ENCODE measurements at places on chromosomes 4 and X.

DNA sequence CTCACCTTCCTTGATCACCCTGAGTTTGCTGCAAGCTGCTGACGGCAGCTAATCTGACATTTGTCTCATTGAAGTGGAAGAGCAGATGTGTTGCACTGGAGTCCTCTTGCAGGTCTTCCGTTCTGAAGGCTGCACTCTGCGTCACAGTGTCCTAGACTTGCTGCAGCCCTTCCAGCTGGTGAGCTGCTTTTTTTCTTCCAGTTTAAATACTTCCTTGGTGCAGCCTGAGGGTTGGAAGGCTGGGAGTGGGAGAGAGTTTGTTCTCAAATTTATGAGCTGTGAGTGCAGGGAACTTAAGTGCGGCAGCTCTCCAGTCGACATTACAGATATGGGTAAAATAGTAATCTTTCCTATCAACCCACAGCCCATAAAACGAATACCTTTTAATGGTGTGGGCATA, 303.6 kb upstream of the FAT1 start:
- no peak for DNase-seq

DNA sequence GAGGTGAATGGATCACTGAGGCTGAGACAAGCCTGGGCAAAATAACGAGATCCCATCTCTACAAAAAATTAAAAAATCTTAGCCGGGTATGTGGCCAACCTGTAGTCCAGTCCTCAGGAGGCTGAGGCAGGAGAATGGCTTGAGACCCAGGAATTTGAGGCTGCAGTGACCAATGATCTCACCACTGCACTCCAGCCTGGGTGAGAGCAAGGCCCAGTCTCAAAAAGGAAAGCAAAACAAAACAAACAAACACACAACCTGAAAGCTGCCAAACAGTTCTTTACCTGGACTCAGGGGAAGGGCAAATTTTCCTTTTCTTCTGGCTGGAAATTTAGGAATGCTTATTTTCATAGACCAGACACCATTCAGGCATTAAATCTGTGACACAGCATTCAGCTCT, 163.1 kb upstream of the FAT1 start:
- no peak for DNase-seq

GRCh38 chrX:119654112-119654531, 38.8 kb downstream of the SEPTIN6 start:
- DNase-seq, result no peak

- DNase-seq, result no peak
Measured at GRCh38 chrX:46634577-46634976, 61.0 kb downstream of the CHST7 start.

DNA sequence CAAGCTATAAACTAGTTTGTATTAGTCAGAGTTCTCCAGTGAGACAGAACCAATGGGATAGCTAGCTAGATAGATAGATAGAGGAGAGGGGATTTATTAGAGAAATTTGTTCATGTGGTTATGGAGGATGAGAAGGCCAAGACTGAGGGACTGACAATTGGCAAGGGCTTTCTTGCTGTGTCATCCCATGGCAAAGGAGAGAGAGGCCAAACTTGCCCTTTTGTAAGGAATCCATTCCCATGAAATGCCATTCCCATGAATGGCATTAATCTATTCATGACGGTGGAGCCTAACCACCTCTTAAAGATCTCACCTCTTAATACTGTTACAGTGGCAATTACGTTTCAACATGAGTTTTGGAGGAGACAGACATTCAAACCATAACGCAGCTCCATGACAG, 58.1 kb downstream of the LINC00632 start:
- DNase-seq, result no peak

DNA sequence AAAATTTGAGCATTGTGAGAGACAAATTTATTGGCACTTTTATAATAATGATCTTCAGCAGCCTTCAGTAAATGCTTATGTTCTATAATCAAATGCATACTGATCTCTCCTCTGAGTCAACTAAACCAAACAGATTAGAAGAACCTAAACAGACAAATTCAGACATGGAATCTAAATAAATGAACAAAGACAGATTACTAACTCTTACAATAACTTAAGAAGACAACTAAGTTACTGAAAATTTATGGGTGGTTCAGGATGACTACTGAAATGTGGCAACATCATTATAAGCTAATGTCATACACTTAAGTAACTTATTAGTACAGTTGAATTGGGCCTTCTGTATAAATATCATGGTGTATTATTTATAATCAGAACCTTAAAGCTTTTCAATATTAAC, 127.3 kb downstream of the NEK1 start:
- no peak for DNase-seq

- DNase-seq, result no peak
Measured at GRCh38 chrX:140501321-140501720, 3.5 kb downstream of the SOX3 start.

- no peak for DNase-seq
Measured at GRCh38 chrX:71493111-71493613, 39.7 kb upstream of the OGT start.

GRCh38 chr4:33429971-33430370, 2709.8 kb downstream of the PCDH7 start:
- DNase-seq, result no peak

DNA sequence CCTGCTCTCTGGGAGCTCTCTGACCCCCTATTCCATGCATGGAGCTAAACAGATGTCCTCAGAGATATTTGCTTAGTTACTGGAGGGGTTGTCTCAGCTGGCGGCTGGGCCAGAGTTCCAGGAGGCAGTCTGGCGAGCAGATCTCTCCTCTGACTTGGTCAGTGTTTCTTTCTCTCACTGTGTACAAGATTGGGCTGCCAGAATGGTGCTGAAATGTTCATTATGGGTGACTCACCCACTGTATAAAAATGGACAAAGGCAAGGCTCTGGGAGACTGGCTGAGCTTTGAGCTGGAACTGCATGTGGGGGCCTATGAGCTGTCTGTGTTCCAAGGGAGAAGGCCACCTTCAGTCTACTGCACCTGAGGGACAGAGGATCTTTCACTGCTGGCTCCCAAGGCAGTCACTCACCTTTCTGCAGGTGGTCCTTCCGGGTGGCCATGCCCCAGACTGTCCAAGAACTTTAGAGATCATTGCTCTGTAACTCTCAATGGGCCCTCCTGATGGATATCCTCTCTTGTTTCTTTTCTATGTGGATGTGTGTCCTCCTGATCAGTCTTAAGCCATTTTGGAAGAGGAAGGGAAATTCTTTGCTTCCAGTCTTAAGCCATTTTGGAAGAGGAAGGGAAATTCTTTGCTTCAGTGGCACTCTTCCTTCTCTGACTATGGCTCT, 88.2 kb downstream of the CFAP299 start:
- DNase-seq, result no peak

DNA sequence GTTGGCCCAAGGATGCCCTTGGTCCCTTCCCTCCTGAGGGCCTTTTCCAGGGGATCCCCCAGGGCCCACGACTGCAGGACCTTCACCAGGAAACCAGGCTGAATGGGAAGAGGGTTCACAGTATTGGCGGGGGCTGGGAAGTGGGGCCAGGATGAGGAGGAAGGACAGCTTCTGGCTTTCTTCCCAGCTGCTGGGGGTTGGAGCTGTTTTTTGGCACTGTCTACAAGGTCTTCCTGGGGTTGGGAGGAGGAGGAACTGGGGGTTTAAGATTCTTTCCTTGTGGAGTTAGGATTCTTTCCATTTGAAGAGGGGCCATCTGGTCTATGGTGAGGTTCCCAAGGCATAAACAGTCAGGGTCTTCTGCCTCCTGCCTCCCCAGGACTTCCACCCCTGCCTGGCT, 64.8 kb downstream of the KIF4A start:
- no peak for DNase-seq

GRCh38 chr4:48913346-48913745, 6.8 kb upstream of the OCIAD2 start:
- no peak for DNase-seq

- no peak for DNase-seq
Measured at GRCh38 chrX:149760965-149761364, 12.9 kb upstream of the HSFX1 start.

GRCh38 chr4:148774134-148774533, 331.9 kb upstream of the NR3C2 start:
- no peak for DNase-seq

DNA sequence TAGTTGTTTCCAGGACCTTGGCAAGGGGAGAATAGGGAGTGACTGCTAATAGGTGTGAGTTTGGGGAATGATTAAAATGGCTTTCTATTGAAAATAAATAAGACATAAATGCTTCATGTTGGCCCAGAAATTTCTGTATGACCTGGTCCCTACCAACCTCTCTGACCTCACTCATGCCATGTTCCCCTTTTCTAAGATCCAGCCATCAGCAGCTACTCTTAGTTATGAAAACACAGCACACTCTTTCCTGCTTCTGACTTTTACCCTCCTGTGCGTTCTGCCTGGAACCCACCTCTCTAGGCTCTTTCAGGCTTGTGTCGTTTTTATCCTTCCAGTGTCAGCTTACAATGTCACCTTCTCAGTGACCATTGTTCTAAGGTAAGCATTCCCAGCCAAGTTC, 14.8 kb upstream of the CXCL5 start:
- DNase-seq, result no peak

DNA sequence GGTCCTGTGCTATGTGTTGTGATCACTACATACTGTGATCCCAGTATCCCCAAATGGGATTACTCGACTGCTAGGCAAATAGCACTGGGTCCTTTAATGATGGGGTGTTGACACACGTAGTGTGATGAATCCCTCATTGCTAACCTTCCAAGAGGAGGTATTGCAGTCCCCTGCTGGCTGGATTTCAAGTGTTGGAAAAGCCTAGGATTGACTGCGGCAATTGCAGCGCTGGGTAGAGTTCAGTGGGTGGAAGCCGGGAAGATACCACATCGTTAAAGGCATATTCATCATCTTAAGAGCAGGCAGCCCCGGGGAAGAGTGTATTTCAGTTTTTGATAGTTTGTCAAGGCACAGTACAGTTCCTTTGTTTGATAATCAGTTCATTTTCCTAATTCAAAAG, 159.9 kb downstream of the TRIML1 start:
- no peak for DNase-seq

DNA sequence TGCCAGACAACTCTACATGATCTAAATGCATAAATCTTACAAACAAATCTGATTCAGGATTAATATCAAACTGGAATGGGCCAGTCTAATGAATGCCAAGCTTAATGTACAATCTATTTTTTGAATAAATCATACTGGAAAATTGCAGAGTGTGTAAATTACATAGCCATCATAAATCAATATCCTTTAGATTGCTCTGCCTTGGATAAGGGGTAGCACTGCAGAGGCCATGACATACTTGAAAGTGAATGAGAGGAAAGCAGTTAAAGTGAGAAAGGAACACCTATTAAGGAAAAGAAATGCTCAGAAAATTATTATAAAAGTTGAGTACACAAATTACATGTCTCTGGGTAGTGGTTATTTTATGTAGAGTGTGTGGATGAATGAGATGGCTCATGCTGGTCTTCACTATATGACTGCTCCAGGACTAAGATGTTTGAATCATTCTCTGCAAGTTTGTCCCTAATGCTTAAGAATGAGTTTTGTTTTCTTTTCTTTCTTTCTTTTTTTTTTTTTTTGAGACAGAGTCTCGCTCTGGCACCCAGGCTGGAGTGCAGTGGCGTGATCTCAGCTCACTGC, 100.2 kb downstream of the ADGRL3 start:
- DNase-seq, result no peak

GRCh38 chrX:132433551-132433950, 55.3 kb downstream of the MBNL3 start:
- no peak for DNase-seq

GRCh38 chr4:86414686-86415085, 54.8 kb upstream of the MAPK10 start:
- no peak for DNase-seq

DNA sequence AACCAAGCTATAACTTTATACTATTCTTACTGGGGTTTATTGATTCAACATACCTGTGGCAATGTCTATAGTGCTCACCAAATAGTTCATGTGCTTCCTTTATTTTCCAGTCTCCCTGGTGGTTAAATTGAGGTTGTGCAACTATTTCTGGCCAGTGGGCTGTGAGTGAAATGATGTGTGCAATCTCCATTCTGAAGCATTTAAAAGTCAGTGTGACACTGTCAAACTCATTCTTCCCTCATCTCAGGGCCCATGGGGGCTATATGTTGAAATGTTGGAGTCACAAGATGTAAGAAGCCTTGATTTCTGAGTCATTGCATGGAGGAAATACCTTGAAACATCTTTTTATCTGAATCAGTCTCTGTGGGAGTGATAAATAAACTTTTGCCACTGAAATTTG, 414.3 kb upstream of the RPS6KA3 start:
- no peak for DNase-seq

- DNase-seq, result no peak
Measured at GRCh38 chr4:1978226-1978625, 30.5 kb downstream of the NELFA start.

DNA sequence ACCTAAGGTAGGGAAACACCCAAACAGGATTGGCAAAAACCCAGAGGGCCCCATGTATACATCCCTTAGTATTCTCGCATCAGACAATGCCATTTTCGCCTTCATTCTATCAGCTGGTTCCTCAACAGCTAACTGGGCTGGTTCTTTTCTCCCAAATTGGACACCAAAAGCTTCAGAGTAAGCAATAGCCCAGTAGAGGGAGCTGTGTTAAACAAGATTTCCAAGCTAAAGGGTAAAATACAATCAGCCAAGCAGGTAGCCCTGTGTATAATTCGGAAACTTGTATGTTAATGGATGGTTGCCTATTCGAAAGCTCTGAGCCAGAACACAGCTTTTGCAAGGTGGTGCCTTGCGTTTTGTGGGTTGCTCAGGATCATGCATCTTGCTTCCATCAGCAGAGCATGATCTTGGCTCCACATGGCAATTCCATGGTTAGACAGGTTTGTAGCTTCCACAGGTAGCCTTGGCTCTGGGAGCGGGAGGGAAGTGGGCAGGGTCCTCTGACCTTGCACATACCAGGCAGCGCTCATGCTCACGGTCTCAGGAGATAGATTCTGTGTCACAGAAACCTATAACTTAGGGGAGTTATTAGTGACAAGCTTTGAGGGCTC, 115.2 kb upstream of the LNX1 start:
- DNase-seq, result no peak

DNA sequence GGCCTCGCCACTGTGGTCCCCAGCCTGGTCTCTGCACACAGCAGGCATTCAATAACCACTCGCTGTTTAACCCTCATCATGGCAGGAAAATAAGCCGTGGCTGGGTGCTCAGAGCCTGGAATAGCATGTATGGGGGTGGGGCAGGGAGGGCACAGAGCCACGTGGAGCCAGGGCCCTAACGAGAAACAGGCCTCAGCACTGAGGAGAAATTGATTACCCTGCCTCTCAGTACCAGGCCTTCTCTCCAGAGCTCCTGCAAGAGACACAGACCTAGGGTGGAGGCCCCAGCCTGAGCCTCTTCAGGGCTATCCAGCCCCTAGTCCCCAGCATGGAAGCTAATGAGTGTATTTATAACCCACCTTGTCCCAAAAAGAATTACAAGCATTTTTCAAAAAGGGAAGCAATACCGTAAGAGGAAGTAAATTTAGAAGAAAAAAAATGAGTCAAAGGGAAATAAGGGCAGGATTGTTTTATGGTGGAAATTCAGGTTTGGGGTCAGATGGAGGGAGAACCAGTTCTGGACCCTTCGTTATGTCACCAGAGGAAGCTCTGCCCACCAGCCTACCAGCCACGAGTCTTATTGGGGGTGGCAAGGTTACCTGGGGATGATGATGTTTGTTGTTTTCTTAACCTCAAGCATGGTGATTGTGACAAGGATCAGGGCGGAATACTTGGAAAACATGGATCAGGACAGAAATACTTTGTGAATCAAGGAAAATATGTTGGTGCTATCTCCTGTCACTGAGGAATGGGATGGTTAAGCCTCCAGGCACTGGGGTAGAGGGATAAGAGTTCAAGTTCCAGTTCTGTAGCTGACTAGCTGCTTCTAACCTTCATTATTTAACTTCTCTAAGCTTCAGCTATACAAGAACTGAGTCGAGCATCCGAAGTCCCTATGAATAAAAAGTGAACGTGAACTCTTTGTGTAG, 101.9 kb upstream of the RBPJ start:
- DNase-seq, result no peak

All from stimulated activated CD8-positive, alpha-beta memory T cell treated with anti-CD3 and anti-CD28 coated beads, Interleukin-7, amount 100 ng/mL, for 24 hours (primary cell).